Activated CD4-positive, alpha-beta T cell treated with anti-CD3 and anti-CD28 coated beads, Interleukin-2, amount 50 U/mL, for 24 hours (primary cell): ENCODE measurements at places on chromosomes 12 and 14.

GRCh38 chr14:54252072-54252730 is 144.6 kb upstream of the CDKN3 start:
- no peak for DNase-seq

GRCh38 chr14:31746326-31746725 is 185.1 kb downstream of the NUBPL start:
- DNase-seq: no peak

DNA sequence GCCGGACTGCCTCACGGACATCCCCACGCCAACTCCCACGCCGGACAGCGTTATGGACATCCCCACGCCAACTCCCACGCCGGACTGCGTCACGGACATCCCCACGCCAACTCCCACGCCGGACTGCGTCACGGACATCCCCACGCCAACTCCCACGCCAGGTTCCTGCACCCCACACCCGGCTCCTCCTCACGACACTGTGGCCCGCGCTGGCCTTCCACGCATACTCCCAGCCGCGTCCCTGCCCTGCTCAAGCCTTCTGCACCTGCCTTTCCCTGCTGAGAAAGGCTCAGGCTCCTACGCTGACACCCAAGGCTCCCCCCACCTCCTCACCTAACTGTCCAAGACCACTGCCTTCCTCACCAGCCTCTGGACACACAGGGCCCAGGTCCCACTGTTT is 9.7 kb downstream of the CACNA2D4 start:
- DNase-seq: no peak

- DNase-seq: no peak
Observed at GRCh38 chr12:51247523-51248206, 9.0 kb downstream of the DAZAP2 start.

GRCh38 chr12:59459966-59460660 is 135.7 kb upstream of the SLC16A7 start:
- no peak for DNase-seq

DNA sequence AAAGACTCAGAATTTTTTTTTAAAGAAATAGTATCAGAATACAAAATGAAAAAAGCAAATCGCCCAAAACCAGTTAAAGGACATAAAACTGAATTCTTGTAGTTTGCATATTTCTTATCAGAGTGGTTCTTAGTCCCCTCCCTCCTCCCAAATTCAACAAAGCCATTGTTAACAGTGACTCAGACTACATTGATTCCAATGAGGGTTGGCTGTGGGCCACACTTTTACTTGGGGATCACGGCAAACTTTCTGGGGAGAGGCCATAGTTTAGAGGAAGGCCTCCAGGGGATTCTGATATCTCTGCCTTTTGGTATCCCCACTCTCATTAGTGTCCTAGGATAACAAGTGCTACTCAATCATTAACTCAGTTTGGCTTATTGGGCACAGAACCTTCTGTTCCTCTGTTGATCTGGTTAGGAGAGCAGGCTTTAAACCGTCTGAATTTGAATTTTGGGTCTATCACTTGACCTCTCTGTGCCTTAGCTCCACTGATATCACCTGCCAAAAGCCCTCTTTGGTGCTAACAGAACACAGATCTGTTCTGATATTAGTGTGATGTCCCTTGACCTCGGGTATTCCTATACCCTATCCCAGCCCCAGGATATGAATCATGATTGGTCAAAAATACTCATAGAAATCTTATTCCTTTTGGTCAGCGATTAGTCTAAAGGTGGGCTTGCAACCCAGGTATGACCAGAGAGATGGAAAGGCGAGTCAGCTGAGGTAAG is 45.2 kb upstream of the APPL2 start:
- no peak for DNase-seq

DNA sequence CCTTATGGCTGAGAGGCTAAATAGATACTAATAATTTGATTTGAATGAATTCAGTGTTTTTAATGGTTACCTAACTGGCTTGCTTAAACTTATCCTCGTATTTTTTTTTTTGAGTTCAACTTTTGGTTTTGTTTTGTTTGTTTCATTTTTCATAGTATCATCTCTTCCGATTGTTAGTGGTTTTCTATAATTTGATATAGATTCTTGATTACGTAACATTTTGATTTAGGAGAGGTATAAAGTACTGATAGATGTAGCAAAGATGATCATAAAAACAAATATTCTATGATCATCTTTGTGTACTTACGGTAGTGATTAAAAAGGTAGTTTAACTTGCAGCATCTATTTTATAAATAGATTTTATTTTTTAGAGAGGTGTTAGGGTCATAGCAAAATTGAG is 93.0 kb downstream of the ALX1 start:
- no peak for DNase-seq

DNA sequence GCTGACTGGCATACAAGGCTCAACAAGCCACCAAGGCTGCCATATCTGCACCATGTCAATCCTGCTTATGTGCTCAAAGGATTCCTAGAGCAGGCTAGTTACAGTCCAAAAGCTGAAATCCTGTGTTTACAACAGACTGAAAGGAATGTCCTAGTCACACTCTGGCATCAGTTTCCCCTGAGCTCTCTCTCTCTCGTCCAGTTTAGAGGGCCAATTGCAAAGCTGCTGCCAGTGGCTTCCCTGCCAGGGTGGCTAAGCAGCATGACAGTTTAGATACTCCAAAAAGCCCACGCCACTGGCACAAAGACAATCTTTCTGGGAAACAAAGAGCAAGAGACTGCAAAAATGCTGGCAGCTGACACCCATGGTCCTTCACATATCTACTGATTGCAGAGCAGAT is 392.1 kb downstream of the RPS29 start:
- DNase-seq: no peak

DNA sequence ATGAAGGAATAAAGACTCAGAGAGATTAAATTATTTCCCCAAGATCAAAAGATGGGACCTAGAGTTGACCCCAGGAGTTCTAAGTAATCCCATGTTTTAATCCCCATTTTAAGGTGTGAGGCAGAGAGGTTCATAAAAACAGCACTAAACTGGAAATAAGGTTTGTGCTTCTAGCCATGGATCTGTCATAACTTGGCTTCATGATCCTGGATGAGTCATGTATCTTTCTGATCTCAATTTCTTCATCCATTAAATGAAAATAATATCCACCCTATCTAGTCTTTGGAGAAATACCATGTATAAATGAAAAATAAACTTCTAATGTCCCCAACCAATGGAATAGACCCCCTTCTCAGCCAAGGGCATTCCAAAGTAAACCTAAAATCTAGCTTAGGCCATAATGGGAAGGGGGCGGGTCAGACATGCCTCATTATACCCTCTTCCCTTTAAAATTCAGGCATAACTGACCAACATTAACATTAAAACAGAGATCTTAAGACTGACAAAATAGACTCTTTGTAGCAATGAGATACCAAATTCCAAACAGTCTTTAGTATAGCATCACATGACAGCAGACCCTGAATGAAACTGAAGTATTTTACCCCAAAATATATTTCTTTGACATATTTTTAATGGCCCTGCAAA is 47.8 kb downstream of the SLC41A2 start:
- no peak for DNase-seq

DNA sequence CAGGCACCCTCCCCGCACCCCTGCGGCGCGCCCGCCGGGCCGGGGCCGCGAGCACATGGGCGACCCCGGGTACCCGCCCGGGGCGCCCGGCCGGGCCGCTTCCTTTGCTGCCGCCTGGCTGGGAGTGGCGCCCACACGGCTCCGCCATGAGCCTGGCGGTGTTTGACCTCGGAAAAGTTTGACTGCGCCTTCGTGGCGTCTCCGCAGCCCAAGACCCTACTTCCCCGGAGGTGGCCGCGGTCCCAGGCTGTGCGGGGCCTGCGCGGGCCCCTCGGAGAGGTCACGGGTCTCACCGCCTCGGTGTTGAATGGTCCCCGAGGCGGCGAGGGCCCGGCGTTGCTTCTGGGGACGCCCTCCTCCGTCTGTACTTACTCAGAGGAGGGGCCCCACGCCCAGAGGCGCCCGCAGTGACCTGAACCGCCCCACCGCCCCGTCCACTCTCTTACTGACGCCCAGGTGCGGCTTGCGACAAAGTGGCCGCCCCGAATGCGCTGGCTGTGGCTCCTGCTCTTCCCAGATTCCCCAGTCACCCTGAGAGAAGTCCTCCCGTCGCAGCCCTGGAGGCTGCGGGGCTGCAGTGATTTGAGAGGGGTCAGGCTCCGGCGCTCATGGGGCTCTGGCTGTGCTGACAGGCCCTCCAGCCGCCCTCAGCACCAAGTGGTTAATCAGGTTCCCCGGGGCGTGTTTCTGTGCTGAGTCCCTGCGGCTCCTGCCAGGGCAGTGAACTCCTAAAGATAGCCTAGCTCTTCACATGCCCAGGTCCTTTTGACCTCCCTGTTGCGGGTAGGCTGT is 5.8 kb downstream of the KMT5A start:
- peak; percentile 19 for DNase-seq

DNA sequence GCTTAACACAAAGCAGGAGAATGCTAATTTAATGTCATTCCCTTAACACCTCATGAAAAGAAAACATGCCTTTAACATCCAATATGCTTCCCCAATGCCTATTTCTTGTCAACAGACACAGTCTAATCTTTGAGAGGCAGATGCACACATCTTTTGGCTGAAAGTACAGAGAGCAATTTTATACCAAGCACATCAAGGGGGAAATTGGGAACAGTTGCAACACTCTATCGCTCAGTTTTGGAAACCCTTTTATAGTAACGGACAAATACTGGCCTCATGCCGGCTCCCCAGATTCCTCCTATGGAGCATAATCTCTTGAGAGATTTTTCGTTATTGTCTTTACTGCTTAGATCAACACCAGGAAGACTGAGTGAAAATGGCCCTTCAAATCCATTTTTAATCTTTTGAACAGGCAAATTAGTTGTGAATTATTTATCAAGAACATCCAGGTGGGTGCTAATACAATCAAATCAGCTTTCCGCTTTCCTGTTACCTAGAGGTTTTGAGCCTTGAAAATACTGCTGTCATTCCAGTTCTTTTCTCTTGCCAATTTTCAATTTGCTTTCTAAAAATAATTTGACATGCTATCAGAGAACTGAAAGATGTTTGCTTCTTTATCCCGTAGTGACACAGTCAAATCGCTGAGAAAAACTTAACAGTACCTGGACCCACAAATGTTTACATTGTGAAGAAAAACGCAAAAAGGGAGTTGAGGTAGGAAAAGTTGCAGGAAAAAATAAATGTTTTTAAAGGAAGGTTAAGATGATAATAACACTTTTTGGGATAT is 60.7 kb upstream of the CAND1 start:
- no peak for DNase-seq

DNA sequence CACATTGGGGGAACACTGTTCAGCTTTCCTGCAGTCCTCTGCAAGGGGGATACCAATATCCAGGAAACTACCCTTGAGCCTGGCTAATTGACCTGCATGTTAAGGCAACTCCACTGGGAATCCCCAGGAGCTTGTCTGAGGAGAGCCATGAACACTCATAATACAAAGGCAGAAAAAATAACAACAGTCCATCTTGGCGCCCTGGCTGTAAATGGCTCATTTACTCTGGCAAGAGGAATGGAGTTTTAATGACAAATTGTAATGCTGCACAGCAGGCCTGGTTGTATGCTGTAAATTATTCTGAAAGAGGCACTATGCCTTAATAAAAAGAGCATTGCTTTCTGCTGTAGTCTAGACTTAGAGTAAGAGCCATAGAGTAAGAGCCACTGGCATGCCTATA is 58.3 kb downstream of the SLC8A3 start:
- DNase-seq: no peak

GRCh38 chr12:15819644-15820437 is 30.7 kb upstream of the EPS8 start:
- DNase-seq: no peak

- DNase-seq: no peak
Observed at GRCh38 chr12:123017753-123018152, 37.3 kb downstream of the ARL6IP4 start.

DNA sequence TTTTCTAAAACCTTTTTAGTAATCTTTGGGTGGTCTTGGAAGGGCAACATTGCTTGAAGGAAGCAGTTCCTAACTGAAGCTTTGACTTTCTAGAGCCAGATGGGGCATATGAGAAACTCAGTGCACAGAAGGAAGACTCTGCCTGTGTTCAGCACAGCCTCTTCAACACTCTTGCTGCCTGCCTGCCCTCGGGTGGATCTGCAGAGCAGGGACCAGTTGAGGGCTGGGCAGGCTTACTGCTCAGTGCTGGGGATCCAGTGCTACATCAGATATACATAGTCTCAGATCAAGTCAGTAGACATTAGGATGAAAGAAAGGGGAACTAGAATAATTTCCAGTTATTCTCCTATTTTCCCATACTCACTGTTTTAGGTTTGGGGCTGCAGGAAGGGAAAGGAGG is 29.5 kb upstream of the TMX1 start:
- no peak for DNase-seq
